ENCODE measurements at places on chromosomes 2 and 18.
A peak's percentile ranks its signal among the peaks of the same experiment; 100 is the strongest.

GRCh38 chr2:46816151-46816845, 99.3 kb downstream of the MCFD2 start:
- no peak for DNase-seq

GRCh38 chr2:32711908-32712501, 84.2 kb downstream of the TTC27 start:
- no peak for DNase-seq

DNA sequence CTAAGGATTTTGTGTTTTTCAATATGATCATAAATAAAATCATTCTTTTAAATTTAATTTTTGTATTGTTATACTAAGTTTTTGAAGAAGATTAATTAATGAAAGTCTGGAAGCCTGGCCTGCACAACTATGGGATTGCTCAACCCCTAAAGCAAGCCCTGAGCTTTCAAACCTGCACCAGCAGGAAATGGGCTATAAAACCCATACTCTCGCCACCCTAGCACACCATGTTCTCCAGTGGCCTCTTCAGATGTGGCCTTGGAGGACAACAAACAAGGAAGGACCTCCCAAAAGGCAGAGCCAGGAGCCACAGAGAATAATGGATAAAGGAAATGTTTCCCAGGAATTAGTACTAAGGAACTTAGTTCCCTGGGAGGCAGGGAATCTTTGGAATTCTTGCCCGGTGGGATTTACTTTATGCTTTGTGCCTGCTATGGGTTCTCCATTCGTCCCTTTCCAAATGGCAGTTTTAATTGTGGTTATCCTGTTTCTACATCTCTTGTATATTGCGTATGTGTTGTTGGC, 212.5 kb downstream of the ZFP36L2 start:
- DNase-seq: no peak

GRCh38 chr2:19839438-19839837, 62.3 kb downstream of the TTC32 start:
- DNase-seq: no peak

- no peak for DNase-seq
Measured at GRCh38 chr2:155867564-155867963, 465.0 kb downstream of the NR4A2 start.

DNA sequence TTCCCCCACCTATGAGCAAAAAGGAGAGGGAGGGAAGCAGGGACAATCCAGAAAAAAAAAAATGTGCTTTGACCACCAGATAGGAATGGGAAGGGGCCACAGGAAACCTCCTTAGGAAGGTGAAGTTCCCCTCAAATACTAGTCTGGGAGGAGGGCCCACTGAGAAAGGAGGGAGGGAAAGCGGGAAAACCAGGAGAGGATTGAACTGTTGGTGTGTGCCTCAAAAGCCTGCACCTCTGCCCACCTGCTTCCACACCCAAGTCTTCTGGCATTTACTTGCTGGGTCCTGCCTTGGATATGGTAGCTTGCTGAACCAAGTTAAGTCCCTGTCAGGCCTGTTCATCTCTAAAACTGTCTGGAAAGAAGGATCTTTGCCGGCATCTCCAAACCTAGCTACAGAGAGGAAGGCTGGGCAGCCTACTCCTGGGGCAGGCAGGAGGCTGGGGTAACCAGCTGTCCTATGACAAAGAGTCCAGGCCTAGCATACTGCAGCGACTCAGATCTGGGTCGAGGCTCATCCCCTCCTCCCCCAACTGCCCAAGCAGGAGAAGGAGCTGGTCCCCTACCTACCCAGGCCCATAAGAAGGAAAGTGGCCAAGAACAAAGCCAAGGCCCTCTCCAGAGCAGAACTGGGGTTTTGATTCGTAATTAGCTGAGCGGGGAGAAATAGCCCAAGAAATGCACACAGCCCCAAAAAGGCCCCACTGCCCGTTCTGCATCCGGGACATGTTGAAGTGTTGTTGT, 3.0 kb downstream of the EN1 start:
- DNase-seq: no peak

GRCh38 chr2:173448938-173449471, 94.3 kb downstream of the CDCA7 start:
- DNase-seq: peak; percentile 22

DNA sequence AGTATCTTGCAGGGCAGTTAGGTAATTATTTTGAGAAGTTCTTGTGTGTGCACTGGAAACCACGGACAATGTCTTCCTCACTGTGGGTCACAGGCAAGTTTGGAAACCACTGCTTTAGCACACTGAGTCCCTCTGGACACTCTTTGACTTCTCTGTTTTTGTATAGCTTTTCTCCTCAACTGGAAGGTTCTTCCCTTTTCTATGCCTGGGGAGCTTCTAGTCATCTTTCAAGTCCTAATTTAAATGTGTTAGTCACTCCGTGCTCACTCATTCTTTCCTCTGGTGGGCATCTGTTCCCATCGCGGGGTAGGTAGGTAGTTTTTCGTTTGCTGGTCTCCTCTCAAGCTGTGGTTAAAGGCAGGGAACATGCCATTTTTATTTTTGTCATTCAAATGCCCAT, 32.1 kb downstream of the E2F6 start:
- DNase-seq: no peak

GRCh38 chr2:68086166-68086565, 23.4 kb upstream of the C1D start:
- no peak for DNase-seq

- DNase-seq: no peak
Measured at GRCh38 chr2:195313962-195314361, 343.1 kb upstream of the SLC39A10 start.

GRCh38 chr18:74342416-74343043, 26.9 kb downstream of the C18orf63 start:
- no peak for DNase-seq

DNA sequence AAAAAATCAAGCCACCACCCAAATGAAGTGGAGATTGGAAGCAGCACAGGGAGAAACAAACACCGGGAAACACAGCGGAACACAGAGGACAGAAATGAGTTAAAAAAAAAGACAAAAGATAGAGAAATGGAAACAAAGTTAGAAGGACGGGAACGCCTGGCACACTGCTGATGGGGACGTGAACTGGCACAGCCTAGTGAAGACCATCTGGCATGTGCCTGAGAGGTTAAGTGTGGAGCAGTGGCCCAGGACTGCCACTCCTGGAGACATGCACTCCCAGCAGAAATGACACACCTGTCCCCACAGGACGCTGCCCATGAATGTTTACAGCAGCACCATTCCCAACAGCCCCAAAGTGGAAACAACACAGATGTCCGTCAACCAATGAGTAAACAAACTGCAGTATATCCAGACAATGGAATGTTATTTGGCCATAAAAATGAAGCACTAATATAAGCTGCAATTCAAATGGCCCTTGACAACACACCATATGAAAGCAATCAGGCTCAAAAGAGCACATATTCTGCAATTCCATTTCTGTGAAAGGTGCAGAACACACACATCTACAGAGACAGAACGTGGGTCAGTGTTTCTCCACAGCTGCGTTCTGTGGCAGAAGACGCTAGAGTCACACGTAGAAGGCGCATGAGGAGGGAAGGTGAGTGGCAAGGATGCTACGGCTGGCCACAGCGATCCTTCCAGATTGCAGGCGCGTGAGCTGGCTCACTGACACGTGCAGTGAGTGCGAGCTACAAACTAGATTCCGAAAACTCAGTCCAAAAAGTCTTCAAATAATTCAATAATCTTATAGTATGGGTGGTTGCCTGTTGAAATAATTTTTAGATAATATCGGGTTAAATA, 24.6 kb downstream of the THAP4 start:
- no peak for DNase-seq

GRCh38 chr2:85017411-85018048, 46.6 kb downstream of the KCMF1 start:
- no peak for DNase-seq

- DNase-seq: no peak
Measured at GRCh38 chr2:216991563-216991962, 131.7 kb upstream of the TNP1 start.
